ENCODE measurements at places on chromosomes 5 and 9. TPM values are rescaled to one million over a fixed set of nuclear protein-coding genes. Genes with fewer than 3 reads are reported as not detected.

GRCh38 chr9:83537331-83538171 is 650 bp downstream of the FRMD3 start:
- peak; percentile 5 for DNase-seq

DNA sequence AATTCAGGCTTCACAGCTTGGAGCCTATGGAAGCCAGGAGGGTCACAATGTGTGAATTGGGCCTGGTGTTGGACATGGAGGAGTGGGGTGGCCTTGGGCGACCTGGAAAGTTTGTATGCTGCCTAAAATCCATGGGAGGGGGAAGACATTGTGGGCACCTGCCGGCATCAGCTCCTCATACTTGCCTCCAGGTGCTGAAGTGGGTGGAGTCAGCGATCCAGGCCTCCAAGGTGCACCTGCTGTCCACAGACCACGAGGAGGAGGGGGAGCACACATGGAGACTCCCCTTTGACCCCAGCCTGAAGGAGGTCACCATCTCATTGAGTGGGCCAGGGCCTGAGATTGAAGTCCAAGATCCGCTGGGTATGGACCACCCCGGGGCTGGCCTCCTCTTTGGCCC is 29.1 kb downstream of the HMCN2 start:
- DNase-seq: no peak

- no peak for DNase-seq
These were observed 159.8 kb upstream of the KLF9 start for GRCh38 chr9:70574151-70574837.

FOXD4L6 gene
- total RNA-seq: not detected

DNA sequence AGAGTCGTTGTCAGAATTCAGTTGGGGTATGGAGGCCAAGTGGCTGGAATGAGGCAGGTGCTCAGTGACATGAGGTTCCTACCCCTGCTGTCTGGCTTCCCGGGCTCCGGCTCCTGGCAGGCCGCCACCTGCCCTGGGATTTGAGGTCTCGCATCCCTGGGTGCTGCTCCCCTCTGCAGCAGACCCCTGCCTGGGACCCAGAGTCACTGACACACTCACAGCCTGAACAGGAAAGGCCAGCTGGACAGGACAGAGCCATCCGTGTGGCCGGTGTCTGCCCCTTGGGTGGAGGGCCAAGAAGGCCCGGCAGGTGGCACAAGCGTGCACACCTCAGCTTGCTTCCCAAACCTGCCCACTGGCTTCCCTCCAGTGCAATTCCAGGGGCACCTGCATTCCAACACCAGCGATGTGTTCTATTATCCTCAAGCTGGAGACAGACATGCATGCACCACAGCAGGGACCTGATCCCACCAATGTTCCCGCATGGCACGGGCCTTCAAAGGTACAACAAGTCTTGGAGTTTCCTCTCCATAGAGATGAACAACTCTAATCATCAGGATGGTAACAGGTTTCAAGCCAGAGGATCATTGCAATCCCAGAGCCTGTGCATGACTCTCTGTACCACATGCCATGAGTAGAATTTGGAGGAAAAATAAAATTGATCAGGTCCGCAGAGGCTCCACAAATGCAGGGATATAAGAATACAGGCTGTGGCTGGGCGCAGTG is 45.6 kb upstream of the RNF130 start:
- DNase-seq: no peak

GRCh38 chr9:130542457-130543228 is 36.7 kb upstream of the FUBP3 start:
- DNase-seq: peak; percentile 66

PCDHB5 gene
- 17.1 TPM for total RNA-seq

DNA sequence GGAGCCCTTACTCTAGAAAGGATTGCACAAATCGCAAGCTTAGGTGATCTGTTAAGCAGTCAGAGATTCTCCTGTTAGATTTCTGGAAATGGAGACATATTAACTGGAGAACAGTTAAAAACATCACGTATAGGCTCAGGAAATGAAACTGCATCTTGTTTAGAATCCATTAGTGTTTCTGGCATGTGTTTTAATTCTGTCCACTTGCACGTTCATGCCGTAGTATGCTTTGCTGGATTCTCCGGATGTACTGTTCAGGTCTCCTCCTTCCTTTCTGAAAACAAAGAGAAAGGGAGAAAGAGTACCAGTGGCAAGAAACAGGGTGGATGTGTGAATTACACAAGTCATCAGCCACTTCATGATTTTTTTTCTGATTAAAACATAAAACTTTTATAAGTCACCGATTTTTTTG is 2.5 kb upstream of the RGMB start:
- peak; percentile 42 for DNase-seq

SCGB3A2 gene
- total RNA-seq: not detected

GRCh38 chr5:151139015-151139414 is 18.6 kb downstream of the ANXA6 start:
- no peak for DNase-seq

GRCh38 chr5:65121880-65122436 is 353.2 kb downstream of the CWC27 start:
- DNase-seq: no peak

DNA sequence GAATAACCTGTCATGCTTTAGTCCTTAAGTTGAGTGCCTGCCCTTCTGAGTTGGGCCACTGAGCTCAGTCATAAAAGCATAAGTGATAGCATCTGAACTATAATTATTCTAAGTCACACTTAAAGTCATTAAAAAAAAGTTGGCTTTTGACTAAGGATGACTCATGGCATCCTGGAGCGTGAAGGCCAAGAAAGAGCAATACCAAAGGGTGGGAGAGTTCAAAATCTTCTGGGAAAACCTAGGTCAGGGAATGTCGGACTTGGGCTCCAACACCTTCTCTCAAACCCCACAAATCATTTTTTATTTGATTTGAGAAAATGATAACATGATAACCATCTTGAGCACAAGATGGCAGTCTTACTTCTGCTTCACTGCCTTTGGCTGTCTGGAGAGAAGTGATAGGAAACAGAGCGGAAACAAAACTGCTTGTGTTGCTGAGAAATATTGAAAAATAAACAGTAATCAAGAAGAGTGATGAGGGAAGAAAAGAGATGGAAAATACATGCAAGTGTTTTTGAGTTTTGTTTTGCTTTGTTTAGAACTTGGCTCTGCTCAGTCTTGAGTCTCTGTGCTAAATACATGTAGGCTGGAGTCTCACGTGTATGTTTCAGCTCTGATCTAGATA is 16.9 kb upstream of the NTRK2 start:
- peak; percentile 81 for DNase-seq

DNA sequence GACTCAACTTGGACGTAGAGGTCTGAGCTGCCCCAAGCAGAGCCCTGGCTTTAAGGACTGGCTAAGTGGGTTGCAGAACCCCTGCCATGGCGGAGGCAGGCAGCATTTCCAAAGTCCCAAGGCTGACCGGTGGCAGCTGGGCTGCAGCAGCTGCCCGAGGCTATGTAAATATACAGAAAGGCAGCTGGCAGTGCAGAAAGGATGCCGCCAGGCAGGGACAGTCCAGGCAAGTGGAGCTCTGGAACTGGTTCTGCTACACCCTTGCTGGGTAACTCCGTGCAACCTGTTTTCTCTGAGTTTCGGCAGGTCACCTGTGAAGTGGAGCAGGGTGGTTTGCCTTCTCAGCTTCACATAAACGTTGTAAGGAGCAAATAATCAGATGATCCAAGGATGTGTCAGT is 46.0 kb downstream of the SHB start:
- DNase-seq: no peak

EPB41L4B gene
- total RNA-seq: 2.7 TPM

GRCh38 chr5:61788548-61788947 is 456.5 kb downstream of the ZSWIM6 start:
- no peak for DNase-seq

DNA sequence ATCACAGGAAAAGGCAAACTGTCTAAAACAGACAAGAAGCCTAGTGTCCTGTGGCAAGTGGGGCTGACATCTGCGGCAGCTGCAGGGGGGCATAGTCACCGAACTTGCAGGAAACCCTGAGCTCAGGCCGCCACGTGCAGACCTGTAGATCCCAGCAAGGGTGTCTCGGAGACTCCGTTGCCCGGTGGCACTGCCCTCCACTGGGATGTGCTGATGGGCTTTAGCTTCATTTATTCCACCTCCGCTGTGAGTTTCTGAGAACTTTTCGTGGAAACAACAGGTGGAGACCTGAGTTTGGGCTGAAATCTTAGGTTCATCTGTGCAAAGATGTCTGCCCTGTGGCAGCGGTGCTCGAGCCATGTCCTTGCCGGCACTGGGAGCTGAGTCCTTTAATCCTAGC is 22.1 kb downstream of the CEP72 start:
- DNase-seq: no peak

- no peak for DNase-seq
These were observed 365.5 kb downstream of the TMEM38B start for GRCh38 chr9:106059886-106060285.

- no peak for DNase-seq
These were observed 402.3 kb upstream of the ADAMTSL1 start for GRCh38 chr9:18071651-18072060.

DNA sequence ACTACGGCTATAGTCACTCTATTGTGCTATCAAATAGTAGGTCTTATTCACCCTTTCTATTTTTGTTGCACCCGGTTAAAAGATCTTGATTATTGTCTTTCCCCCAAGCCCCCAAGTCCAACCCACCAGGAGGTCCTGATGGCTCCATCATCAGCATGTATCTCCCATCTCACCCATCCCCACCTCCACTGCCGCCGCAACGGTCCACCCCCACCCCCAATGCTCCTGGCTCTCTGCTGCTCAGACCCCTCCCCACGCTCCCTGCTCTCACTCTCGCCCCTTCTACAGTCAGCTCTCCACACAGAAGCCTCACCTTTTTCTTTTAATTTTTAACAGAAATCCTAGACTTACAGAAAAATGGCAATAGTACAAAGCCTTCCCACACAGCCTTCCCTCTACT is 51.5 kb upstream of the SH3PXD2B start:
- DNase-seq: no peak

NTNG2 gene
- total RNA-seq: 5.1 TPM

DNA sequence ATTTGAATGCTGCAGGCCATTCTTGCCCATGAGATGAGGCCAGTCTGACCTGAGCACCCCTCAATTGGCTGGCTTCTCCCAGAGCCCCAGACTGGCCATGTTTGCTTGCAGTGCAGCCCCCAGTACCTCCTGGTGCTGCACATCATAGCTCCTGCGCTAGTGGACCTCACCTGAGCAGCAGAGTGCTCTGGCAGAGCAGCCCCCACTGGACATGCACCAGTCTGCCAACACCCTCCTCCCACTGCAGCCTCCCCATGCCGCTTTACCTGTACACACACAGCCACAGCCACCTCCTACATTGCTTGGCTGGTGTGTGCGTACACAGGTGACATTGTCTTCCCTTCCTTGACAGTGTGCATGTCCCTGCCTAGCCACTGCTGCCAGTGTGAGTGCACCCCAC is 940.2 kb downstream of the EFNA5 start:
- no peak for DNase-seq

PAX5 gene
- total RNA-seq: not detected

ISL1 gene
- total RNA-seq: 1.6 TPM

DNA sequence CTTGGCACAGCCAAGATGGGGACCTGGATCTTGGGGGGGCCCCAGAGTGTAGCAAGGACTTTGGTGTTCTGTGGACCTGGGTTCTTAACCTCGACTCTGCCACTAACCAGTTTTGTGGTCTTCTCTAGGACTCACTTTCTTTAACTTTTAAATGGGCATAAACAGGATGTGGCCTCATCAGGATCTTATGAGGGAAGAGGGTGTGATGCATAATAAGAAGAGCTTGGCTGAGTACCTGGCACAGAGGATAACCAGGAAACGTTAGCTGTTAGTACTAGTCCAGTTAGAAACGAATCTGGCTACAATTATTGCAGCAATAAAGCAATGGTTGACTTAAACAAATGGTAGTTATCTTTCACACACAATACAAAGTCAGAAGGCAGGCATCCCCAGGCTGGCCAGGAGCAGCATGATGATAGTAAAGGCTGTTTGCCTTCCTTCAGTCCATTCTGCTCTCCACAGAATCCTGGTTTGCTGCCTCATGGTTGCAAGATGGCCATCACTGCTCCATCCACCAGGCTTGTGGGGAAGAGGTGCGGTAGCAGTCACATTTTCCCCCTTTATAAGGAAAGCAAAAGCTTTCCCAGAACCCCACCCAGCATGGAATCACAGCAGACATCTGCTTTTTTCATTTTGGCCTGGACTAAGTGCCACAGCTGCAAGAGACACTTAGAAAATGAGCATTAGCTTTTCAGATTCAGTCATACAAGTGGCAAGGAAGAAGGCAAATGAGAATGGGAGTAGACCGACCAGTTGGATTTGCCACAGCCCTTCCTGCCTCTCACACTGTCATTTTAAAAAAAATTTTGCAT is 225.0 kb downstream of the AOPEP start:
- no peak for DNase-seq

DNA sequence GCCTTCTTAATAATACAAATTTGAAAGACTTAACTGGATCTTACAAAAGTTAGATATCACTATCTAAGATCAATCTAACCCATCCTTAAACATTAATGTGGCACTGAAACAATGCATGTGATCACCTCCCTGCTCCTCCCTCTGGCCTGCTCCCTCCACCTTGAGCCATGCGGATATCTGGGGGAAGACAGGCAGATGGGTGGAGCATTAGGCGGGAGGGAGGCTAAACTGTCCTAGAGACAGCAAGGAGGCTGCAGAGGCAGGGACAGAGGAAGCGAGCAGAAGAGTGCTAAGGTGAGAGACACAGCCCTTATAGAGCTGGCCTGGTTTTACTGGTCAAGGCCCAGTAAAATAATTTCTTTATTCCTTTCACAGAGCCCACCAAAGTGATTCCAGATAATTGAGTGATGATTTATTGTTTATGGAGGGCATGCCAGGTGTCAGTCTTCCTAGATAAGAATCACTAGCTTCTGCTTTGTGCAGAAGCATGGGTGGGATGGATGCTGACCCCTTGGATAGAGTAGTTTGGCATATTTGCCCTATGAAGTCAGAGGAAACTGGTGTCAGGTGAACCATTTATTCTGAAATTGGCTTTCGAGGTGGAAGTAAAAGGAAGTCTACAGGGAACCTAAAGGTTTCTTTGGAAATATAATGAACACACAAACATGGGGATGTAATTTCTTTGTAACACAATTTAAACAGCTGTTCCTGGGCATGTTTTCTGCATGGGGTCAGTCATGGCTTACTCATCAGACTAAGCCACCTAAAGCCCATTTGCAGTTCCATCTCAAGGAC is 188.3 kb downstream of the GNAQ start:
- DNase-seq: no peak

DNA sequence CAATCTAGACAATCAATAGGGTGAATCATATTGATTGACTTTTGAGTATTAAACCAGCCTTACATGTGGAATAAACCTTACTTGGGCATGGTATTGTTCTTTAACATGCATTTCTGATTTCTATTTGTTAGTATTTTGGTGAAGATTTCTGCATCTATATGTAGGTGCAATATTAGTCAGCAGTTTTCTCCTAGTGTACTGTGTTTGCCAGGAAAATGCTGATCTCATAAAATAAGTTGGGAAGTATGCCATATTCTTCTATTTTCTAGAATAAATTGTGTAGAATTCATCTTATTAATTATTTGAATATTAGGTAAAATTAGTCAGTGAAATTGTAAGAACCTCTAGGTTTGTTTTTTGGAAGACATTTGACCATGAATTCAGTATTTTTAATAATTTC is 38.4 kb downstream of the ANXA2R start:
- DNase-seq: no peak

FOXD4L3 gene
- not detected for total RNA-seq

WWC1 gene
- total RNA-seq: 98.5 TPM

FBLL1 gene
- total RNA-seq: not detected

All from Caki2 (cell line).